Cortex of kidney (tissue), 1 donor: ENCODE measurements at places on chromosomes 6 and 20.

- no peak for DNase-seq
Measured at GRCh38 chr6:43250992-43251373, 7.7 kb downstream of the TTBK1 start.

GRCh38 chr6:143498428-143498827 lies 13.1 kb downstream of the FUCA2 start:
- no peak for DNase-seq

DNA sequence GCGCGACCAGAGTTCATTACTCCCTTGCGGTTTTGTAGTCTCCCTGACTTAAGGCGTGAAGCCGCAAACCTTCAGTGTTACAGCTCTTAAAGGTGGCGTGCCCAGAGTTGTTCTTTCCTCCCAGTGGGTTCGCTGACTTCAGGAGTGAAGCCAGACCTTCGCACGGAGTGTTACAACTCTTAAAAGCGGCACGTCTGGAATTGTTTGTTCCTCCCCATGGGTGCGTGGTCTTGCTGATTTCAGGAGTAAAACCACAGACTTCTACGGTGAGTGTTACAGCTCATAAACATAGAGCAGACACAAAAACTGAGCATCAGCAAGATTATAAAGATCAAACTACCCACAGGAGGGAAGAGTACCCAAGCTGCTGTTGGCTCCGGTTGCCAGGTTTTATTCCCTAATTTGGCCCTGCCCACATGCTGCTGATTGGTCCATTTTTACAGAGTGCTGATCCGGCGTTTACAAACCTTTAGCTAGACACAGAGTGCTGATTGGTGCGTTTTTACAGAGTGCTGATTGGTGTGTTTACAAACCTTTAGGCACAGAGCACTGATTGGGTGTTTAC lies 10.4 kb downstream of the TMEM14C start:
- no peak for DNase-seq

- DNase-seq, result no peak
Measured at GRCh38 chr20:54021446-54022235, 48.8 kb downstream of the BCAS1 start.

GRCh38 chr20:2118783-2119182 lies 17.2 kb downstream of the STK35 start:
- DNase-seq, result no peak

DNA sequence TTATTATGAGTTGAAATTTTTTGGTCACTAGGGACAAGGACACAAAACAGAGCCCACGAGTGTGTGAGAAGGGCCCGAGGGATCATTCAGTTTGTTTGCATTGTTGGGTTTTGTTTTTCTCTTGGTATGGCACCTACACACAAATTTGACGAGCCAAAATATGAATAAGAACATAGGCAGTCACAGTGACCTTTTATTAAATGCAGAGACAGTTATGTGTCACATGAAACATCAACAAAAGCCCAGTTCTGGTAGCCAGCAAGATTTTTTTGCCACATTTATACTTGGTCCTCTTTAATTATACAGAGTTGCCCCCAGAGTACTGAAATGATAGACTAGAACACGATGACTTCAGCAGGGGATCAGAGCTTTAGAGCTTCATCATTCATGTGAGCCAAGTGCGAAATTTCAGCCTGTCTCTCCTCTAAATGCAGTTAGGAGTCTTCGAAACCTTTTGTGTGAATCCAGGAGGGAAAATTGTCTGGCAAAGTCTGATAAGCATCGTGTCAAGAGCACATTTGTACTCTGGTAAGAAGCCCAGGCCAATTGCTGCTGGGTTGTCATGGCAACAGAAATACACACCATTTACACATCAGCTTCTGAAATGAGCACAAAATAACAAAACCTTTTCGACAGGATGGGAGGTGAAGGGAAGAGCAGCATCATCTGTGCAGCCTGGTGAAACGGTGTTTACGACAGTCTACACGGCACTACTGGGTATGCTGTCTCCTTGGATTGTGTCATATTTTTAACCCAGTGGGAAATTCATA lies 79.2 kb upstream of the RIPOR2 start:
- no peak for DNase-seq

DNA sequence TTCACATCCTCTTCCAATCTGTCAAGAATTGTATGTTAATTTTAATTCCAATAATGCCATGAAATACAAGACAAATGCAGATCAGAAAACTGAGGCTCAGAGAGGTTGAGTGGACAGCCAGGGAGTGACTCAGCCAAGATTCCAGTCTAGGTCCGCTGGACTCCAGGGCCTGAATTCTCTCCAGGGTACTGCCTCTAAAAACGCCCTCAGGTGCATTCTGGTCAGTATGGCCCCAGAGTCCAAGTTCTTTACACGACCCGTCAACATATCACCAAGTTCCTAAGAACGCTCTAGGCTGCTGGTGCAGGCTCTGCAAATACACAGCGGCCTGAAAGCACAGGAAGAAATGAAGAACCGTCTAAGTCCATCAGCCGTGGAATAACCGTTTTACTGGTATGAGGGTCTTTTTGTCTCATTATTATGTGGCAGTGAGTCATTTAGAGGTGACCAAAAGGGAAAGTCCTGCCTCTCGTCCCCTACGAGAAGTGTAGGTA lies 709 bp upstream of the ASXL1 start:
- DNase-seq, result peak; percentile 7

- no peak for DNase-seq
Measured at GRCh38 chr6:120198033-120198432, 848.5 kb upstream of the MAN1A1 start.

GRCh38 chr6:36559011-36559793 lies 11.9 kb upstream of the STK38 start:
- DNase-seq, result no peak

- no peak for DNase-seq
Measured at GRCh38 chr6:6597682-6598081, 9.2 kb downstream of the LY86 start.

- no peak for DNase-seq
Measured at GRCh38 chr6:157058574-157058973, 264.7 kb downstream of the TMEM242 start.

- no peak for DNase-seq
Measured at GRCh38 chr20:35616465-35617396, 1.1 kb downstream of the SPAG4 start.

- DNase-seq, result no peak
Measured at GRCh38 chr20:25676164-25676809, 20.4 kb downstream of the ZNF337 start.

DNA sequence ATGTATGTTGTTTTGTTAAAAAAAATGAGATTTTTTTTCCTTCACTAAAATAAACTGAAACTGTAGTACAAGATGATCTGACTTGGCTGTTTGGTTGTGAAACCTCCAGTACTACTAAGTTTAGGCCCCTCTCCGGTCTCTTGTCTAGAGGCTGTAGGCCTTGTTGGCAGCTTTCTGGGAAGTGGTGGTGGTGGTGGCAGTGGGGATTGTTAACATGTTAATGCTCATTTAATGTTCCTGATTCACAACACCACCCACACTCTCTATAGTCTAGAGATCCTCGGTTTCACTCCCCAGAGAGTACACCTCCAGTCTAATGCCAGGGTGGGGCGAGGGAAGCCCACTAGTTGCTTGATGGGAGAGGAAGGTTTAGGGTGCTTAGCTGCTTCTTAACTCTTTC lies 24.1 kb downstream of the STK4 start:
- DNase-seq, result no peak

GRCh38 chr6:8336406-8337057 lies 98.8 kb downstream of the SLC35B3 start:
- no peak for DNase-seq

DNA sequence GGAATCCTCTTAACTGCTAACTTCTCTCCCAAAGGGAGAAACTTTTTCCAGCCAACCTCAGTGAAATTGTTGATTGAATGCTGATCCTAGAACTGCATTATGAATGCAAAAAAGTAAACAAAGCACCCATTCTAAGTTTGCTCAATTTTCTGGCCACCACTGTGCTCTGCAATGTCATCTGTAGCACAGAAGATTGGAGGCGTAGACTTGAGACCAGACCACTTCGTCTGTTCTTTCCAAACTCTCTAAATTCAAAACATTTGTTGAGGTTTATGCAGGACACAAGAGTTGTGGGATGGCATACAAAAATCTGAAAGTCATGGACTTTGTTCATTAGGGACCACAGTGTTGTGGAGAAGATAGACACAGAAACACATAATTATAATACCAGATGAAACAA lies 11.1 kb upstream of the TSPYL1 start:
- no peak for DNase-seq

- no peak for DNase-seq
Measured at GRCh38 chr6:147423111-147423510, 85.4 kb upstream of the SAMD5 start.

- DNase-seq, result no peak
Measured at GRCh38 chr20:37921341-37921929, 18.5 kb downstream of the VSTM2L start.

- no peak for DNase-seq
Measured at GRCh38 chr6:137390334-137390733, 103.9 kb downstream of the OLIG3 start.

GRCh38 chr6:166492092-166492741 lies 94.3 kb downstream of the RAMACL start:
- DNase-seq, result no peak

GRCh38 chr20:19628570-19629134 lies 129.4 kb upstream of the RIN2 start:
- DNase-seq, result no peak

DNA sequence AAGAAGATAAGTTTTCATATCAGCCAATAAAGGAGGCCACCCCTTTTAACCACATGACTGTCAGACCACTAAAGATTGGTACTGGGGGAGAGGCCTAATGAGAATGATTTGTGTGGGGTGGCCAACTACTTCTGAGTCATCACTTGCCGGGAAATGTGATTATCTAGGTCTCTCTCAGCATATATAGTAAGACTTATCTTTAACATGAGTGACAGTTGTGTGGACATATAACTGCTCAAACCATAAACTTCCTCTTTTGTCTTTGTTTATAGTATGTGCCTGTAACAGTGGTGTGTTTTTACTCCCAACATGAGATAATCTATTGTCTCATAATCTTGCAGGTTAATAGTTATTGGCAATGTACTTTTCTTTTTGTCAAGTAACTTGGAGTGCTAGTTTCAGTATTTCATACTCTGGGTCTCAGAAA lies 312.4 kb downstream of the CDKAL1 start:
- DNase-seq, result no peak

- no peak for DNase-seq
Measured at GRCh38 chr20:40606660-40607059, 82.4 kb downstream of the MAFB start.

- DNase-seq, result no peak
Measured at GRCh38 chr6:44708208-44708607, 320.7 kb downstream of the CDC5L start.

DNA sequence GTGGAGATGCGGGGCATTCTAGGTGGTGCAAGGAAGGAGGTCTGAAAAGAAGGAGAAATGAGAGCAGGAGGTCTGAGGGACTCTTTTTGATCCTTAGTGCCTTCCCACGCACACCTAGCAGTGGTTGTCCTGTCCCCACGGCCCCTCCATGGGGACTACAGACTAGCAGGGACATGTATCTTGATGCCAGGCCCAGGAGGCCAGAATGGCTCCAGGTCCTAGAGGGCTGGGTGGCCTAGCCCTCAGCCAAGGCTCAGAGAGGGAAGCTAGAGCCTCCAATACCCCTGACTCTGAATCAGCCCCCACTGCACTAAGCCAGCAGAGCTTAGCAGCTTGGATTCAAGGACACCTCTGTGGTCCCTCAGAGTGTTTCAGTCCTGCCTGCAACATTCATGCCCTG lies 16.7 kb upstream of the BLCAP start:
- DNase-seq, result no peak

- no peak for DNase-seq
Measured at GRCh38 chr20:61673152-61673847, 392.4 kb downstream of the TAF4 start.

DNA sequence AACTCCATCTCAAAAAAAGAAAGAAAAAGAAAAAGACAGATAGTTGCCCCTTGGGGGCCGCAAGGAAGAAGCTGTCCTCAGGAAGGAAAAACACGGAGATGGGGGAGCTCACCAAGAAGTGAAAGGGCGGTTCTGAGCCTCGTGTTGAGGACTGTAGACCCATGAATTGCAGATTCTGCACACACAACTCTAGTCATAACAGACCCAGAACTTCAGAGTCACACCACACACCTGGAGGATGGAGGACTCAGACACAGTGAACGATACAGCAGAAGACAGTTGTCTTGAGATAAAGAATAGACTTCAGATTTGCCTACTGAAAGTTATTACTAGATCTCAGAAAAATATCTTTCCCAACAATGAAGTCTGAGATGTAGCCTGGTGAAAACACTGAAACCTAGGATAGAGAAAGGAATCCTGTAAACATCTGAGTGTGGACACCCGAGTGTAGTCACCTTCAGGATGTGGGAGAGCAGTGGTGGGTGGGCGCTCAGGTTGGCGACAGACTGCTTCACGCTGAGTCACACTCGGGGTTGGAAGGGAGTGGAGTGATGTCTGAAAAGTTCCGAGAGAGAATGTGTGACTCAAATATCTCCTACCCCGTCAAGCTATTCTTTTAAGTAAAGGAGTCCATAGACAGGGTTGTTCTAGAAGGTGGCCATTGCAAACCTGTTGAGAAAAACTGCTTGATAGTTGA lies 88.1 kb downstream of the MAP3K4 start:
- no peak for DNase-seq

- no peak for DNase-seq
Measured at GRCh38 chr20:25539742-25540672, 45.3 kb downstream of the NINL start.

- DNase-seq, result no peak
Measured at GRCh38 chr20:3633913-3634478, 29.2 kb downstream of the GFRA4 start.

DNA sequence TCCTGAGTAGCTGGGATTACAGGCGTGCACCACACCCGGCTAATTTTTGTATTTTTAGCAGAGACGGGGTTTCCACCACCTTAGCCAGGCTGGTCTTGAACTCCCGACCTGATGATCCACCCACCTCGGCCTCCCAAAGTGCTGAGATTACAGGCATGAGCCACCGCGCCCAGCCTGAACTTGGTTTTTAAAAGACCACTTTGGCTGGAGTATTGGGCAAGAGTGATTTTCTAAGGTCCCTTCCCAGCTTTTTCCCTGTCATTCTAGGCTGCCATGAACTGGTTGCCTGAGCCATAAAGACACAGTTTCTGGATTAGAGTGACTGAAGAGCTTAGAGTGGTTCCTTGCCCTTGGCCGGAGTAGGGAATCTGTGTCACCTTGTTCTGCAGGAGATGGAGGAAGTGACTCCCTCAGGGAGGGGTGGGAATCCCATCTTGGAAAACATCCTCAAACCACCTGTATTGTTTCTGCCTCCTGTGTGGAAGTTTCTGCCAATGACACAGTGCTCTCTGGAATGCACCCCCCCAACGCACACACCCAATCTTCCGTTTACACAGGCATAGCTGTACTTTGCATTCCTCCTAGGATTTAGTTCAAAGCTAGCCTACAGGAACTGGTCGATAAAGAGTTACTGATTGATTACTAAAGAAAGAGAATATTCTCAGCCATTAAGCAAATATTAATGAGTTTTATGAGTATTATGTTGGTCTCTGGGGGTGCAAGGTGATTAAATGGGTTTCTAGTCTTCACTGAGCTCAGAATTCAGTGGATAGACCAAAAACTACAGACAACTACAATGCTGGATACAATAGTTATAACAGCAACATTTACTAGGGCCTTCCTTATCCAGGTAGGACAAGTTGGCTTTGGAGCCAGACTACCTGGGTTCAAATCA lies 18.2 kb downstream of the BCL2L1 start:
- DNase-seq, result no peak

- no peak for DNase-seq
Measured at GRCh38 chr6:104428184-104428583, 431.5 kb downstream of the HACE1 start.

GRCh38 chr20:64001607-64002011 lies 20.7 kb downstream of the PRPF6 start:
- no peak for DNase-seq

GRCh38 chr6:73585566-73586415 lies 65.0 kb upstream of the EEF1A1 start:
- DNase-seq, result no peak

- DNase-seq, result no peak
Measured at GRCh38 chr6:155147958-155148663, 115.7 kb upstream of the CLDN20 start.
